ENCODE measurements at places on chromosomes 12 and 14. TPM values are rescaled to one million over a fixed set of nuclear protein-coding genes. Genes with fewer than 3 reads are reported as not detected.

DNA sequence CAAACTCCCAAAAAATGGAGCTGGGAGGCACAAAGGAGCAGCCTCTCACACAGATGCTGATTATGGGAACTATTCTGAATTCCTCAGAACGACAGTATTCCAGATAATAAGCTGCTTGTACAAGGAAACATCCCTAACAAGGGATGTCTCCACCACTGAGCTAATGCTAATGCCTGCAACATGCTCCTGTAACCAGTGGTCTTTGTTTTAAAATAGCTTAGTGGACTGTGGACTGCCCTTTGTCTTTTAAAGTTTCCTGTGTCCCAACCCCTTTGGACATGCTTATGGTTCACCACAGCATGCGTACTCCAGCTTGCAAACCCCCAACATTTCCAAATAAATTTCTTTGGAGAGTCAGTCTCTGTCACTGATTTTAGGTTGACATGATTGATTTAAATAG is 16.4 kb upstream of the PITPNM2 start:
- H3K4me1 ChIP-seq: no peaks in the 10 kb centered on the region
- peaks cover 28% of the 10 kb centered on the region for H3K36me3 ChIP-seq
- DNase-seq: no peak
- H3K27me3 ChIP-seq: no peaks in the 10 kb centered on the region
- H3K4me3 ChIP-seq: no peak overlapping the region
- no peak overlapping the region for H3K27ac ChIP-seq

DNA sequence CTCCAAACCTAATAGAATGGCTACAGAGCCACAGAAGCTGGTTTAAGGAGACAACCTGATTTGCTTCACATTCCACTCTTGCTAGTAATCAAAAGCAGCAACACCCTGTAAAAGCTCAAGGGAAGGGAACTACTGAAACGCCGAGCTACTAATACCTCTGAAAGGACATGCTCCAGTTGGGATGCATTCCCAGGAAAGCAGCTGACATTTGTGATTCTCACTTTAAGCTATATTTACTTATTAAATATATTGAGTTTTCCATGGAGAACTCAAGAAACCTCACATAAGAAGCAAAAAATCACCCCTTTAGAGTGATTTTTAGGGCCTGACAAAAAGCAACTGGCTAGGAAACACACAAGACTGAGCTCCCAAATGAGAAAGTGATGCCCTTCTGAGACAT is 1073.0 kb upstream of the FLRT2 start:
- no peak overlapping the region for H3K4me3 ChIP-seq
- H3K36me3 ChIP-seq: no peaks in the 10 kb centered on the region

- no peak overlapping the region for H3K27ac ChIP-seq
- H3K4me3 ChIP-seq: no peak overlapping the region
Observed at GRCh38 chr12:68827895-68828671, 20.1 kb downstream of the MDM2 start.

- H3K27me3 ChIP-seq: peaks cover 60% of the 10 kb centered on the region
- H3K27ac ChIP-seq: no peak overlapping the region
- H3K4me3 ChIP-seq: no peak overlapping the region
- no peaks in the 10 kb centered on the region for H3K36me3 ChIP-seq
Observed at GRCh38 chr12:131673888-131674257, 37.0 kb upstream of the SFSWAP start.

DNA sequence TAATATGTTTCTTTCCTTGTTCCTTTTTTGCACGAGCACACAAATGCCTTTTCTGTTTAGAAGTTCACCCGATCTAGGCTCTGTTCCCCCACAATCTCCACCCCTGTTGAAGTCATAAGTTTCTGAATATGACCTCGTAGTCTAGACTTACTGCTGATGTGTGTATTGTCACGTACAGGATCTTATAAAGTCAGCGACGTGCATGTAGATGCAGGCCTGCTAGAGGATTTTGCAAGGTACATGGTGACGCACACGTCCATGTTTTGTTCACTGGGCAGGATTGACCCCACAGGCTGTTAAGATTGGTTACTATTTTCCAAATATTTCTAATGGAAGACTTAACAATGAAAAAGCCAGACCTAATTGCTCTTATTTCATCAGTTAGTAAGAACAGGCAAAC is 46.2 kb upstream of the CCDC91 start:
- H3K36me3 ChIP-seq: no peaks in the 10 kb centered on the region
- no peak overlapping the region for H3K4me3 ChIP-seq
- no peaks in the 10 kb centered on the region for H3K27me3 ChIP-seq
- no peaks in the 10 kb centered on the region for H3K4me1 ChIP-seq
- no peak for DNase-seq

GRCh38 chr14:92984896-92985295 is 61.9 kb downstream of the CHGA start:
- H3K4me3 ChIP-seq: no peak overlapping the region
- H3K36me3 ChIP-seq: peaks cover 3% of the 10 kb centered on the region
- H3K27me3 ChIP-seq: no peaks in the 10 kb centered on the region
- DNase-seq: no peak
- peaks cover 67% of the 10 kb centered on the region for H3K4me1 ChIP-seq

GRCh38 chr12:65822732-65823512 is 1.4 kb upstream of the HMGA2 start:
- peaks cover 52% of the 10 kb centered on the region for H3K27me3 ChIP-seq
- no peaks in the 10 kb centered on the region for H3K36me3 ChIP-seq
- peak overlapping the region; percentile 62 for H3K4me3 ChIP-seq

GRCh38 chr12:48126953-48127630 is 7.9 kb downstream of the PFKM start:
- H3K4me3 ChIP-seq: no peak overlapping the region
- H3K27me3 ChIP-seq: no peaks in the 10 kb centered on the region
- peaks cover 7% of the 10 kb centered on the region for H3K4me1 ChIP-seq
- no peak for DNase-seq
- peaks cover 79% of the 10 kb centered on the region for H3K36me3 ChIP-seq

DNA sequence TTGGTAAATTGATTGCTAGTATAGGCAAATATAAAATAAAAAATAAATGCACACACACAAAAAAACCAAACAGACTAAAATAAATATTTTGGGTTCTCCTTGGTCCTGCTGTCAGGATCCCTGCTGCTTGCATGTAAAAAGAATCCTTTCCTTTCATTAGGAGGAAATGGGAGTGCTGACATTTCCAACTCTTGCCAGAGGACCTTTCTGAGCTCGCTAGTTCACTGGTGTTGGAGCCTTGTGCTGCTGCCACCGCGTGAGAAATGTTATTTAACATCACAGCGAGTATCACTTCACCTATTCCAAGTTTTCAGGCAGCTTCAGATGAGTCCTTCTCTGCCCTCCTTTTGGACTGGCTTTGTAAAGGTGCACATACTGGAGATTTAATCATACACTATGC is 358.9 kb downstream of the NPAS3 start:
- no peaks in the 10 kb centered on the region for H3K27me3 ChIP-seq
- peak; percentile 53 for DNase-seq
- no peak overlapping the region for H3K27ac ChIP-seq
- no peaks in the 10 kb centered on the region for H3K36me3 ChIP-seq
- no peak overlapping the region for H3K4me3 ChIP-seq

DNA sequence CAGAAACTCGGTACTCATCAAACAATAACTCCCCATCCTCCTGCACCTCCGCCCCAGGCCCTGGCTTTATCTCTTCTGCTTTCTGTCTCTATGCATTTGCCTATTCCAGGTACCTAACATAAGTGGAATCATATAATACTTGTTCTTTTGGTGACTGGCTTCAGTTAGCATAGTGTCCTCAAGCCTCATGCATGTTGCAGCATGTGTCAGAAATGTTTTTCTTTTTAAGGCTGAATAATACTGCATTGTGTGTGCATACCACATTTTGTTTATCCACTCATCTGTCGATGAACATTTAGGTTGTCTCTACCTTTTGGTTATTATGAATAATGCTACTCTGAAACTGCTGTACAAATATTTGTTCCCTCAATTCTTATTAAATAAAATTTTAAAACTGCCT is 117.1 kb downstream of the KICS2 start:
- H3K27me3 ChIP-seq: no peaks in the 10 kb centered on the region
- H3K36me3 ChIP-seq: no peaks in the 10 kb centered on the region
- no peak overlapping the region for H3K4me3 ChIP-seq
- DNase-seq: no peak
- peak overlapping the region; percentile 79 for H3K27ac ChIP-seq

GRCh38 chr14:105999361-106000028 is 473.1 kb downstream of the TMEM121 start:
- H3K4me1 ChIP-seq: no peaks in the 10 kb centered on the region
- H3K36me3 ChIP-seq: no peaks in the 10 kb centered on the region
- no peak overlapping the region for H3K27ac ChIP-seq
- peak; percentile 79 for DNase-seq
- H3K27me3 ChIP-seq: no peaks in the 10 kb centered on the region

DNA sequence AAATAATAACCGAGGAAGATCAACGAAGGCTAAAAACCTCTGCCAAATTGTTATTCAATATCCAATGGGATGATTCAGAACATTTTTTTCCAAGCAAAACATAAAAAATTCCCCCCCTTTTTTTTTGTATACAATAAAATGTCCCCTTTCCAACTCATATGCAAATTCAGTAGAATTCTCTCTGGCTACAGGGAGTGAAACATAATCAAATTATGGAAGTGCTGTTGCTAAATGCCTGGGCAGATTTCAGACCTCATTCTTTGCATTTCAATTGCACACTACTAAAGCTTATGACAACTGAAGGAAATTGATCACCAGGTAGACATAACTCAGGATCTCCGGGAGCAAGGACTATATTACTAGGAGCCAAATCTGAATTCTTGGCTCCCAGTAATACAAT is 51.0 kb downstream of the LMNTD1 start:
- no peak overlapping the region for H3K4me3 ChIP-seq
- no peaks in the 10 kb centered on the region for H3K27me3 ChIP-seq
- no peaks in the 10 kb centered on the region for H3K36me3 ChIP-seq
- H3K27ac ChIP-seq: no peak overlapping the region
- no peaks in the 10 kb centered on the region for H3K4me1 ChIP-seq

DNA sequence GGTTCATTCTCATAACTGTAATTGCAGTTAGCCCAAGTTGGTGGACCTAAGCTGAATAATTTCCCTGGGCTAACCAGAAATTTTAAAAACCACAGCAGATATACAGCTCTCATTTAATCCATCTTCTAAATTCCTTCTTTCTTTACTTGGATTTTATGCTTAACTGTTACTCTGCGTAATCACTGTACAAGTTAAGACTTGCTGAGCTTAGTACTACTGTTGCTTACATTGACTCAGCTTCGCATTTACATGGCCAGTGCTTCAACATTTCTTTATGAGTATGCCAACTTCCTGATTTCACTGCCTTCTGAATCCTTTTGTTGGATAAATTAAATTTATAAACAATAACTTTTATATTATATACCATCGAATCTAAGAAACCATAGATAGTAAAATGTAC is 147.4 kb downstream of the SLC38A4 start:
- DNase-seq: no peak
- H3K4me1 ChIP-seq: peaks cover 4% of the 10 kb centered on the region
- H3K27ac ChIP-seq: no peak overlapping the region
- H3K36me3 ChIP-seq: no peaks in the 10 kb centered on the region
- no peaks in the 10 kb centered on the region for H3K27me3 ChIP-seq

- H3K27ac ChIP-seq: no peak overlapping the region
- no peaks in the 10 kb centered on the region for H3K4me1 ChIP-seq
- no peak overlapping the region for H3K4me3 ChIP-seq
Observed at GRCh38 chr14:84783511-84783910, 746.4 kb upstream of the FLRT2 start.

DNA sequence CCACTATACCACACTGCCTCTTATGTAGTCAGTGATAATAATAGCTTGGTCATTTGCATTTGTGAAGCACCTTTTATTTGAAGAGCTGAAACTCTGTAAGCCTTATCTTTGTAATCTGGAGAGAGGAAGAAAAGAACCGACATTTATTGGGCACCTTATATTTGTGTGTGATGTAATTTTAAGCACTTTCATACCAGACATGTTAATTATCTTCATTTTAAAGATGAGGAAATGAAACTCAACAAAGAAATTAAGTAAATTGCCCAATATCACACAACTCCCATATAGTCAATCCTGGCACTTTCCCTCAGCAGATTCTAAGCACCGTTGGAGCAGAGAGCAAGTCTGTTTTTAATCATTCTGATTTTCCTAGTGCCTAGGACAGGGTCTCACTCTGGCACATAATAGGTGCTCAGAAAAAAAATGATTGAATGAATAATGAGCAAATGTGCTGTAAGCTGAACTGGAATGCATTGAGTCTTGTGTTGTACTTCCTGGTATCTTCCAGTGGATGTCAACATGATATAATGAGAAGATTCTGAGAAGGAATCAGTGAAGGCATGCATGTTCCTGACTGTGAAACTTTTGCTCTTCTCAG is 418.9 kb downstream of the ZFP36L1 start:
- no peak overlapping the region for H3K4me3 ChIP-seq
- no peak overlapping the region for H3K27ac ChIP-seq
- DNase-seq: no peak
- H3K27me3 ChIP-seq: no peaks in the 10 kb centered on the region

GRCh38 chr12:93572712-93573551 is 457 bp downstream of the SOCS2 start:
- peaks cover 16% of the 10 kb centered on the region for H3K36me3 ChIP-seq
- DNase-seq: no peak
- peaks cover 16% of the 10 kb centered on the region for H3K27me3 ChIP-seq
- H3K4me3 ChIP-seq: peak overlapping the region; percentile 90
- H3K27ac ChIP-seq: peak overlapping the region; percentile 91

DNA sequence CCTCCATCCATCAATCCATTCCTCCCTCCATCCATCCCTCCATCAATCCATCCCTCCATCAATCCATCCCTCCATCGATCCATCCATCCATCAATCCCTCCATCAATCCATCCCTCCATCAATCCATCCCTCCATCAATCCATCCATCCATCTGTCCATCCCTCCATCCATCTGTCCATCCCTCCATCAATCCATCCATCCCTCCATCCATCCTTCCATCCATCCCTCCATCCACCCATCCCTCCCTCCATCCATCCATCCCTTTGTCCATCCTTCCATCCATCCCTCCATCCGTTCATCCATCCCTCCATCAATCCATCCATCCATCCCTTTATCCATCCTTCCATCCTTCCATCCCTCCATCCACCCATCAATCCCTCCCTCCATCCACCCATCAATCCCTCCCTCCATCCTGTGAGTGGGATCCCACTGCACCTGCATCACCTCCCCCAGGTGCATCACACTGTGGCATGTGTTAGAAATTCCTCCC is 338.1 kb upstream of the SFSWAP start:
- DNase-seq: no peak
- no peaks in the 10 kb centered on the region for H3K4me1 ChIP-seq
- H3K4me3 ChIP-seq: no peak overlapping the region
- no peaks in the 10 kb centered on the region for H3K36me3 ChIP-seq
- H3K27me3 ChIP-seq: no peaks in the 10 kb centered on the region

- H3K4me1 ChIP-seq: no peaks in the 10 kb centered on the region
- no peaks in the 10 kb centered on the region for H3K36me3 ChIP-seq
- H3K27ac ChIP-seq: no peak overlapping the region
- H3K4me3 ChIP-seq: no peak overlapping the region
- DNase-seq: peak; percentile 74
- H3K27me3 ChIP-seq: no peaks in the 10 kb centered on the region
Observed at GRCh38 chr14:55477680-55478079, 37.3 kb upstream of the TBPL2 start.

HVCN1 gene
- 6.1 TPM for total RNA-seq

SOAT2 gene
- not detected for total RNA-seq

GZMB gene
- total RNA-seq: not detected

KRT73 gene
- not detected for total RNA-seq

GTF2A1 gene
- 35.1 TPM for total RNA-seq

LALBA gene
- total RNA-seq: not detected

TTC7B gene
- 135 TPM for total RNA-seq

CORO1C gene
- 441 TPM for total RNA-seq

NOVA1 gene
- total RNA-seq: 14.9 TPM

MANSC4 gene
- total RNA-seq: not detected

DNAH10 gene
- total RNA-seq: 1.3 TPM

CHFR gene
- total RNA-seq: 35.7 TPM
